EH (cell line): ENCODE measurements at places on chromosomes 5 and 9.

GRCh38 chr5:9104571-9105339 lies 441.1 kb downstream of the SEMA5A start:
- DNase-seq: peak; percentile 26

DNA sequence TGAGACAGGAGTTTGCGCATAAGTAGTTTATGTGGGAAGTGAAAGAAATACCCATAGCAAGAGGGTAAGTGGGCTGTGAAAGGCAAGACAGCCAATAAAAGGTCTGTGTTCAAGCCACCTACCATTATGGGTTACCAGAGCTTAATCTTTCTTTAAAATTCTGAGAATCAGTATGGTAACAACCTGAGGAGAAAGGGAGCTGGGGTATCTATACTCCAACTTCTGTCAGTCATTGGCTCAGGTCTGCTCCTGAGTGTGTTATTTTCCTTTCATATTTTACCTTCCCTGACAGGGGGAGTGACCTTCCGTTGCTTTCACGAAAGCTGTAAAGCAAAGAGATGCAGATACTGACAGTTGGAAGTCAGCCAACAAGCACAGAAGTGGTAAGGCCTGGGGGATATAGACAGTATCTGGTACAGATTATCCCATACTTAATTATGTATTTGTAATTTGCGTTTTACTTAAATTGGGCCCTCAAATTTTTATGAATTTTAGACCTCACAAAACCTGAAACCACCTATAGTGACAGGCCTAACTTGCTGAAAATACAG lies 233.4 kb downstream of the RAB3C start:
- DNase-seq: no peak

- no peak for DNase-seq
These were observed 1176.7 kb upstream of the CDH9 start for GRCh38 chr5:28215091-28215490.

DNA sequence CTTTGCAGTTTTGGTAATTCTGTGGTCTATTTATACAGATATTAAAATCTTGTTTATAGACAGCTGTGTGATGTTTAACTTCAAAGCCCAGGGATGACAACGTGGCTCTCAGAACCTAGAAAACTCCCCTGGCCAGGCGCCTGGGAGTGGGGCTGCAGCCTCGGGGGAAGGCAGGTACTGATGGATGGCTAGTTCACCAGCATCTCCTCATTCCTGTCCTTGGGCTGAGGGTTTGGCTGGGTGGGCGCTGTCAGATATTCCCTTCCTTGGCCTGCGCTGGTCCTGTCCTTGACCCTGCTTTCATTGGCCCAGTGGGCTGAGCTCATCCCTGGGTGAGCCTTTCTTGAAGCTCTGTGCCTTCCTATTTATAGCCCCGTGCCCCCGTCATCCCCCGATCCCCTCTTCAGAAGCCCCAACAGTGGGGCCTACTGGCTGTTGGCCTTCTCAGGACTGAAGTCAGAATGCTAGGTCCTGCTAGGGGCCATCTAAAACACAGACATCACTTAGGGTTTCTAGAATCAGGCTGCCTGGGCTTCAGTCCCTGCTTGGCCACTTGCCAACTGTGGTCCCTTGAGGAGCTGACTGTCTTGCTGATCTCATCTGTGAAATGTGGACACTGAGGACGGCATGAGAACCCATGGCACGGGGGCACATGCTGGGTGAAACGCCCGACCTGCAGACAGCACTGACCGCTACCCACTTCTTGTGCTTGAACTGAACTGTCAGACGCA lies 20.9 kb downstream of the SH3GLB2 start:
- no peak for DNase-seq

- no peak for DNase-seq
These were observed 181.1 kb downstream of the TRIM32 start for GRCh38 chr9:116868201-116868600.

DNA sequence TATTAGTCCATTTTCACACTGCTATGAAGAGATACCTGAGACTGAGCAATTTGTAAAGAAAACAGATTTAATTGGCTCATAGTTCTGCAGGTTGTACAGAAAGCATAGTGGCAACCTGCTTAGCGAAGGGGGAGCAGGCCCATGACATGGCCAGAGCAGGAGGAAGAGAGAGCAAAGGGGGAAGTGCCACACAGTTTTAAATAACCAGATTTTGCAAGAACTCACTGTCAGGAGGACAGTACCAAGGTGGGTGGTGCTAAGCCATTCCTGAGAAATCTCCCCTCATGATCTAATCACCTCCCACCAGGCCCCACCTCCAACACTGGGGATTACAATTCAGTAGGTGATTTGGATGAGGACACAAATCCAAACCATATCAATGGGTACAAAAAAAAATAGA lies 16.8 kb upstream of the PCSK5 start:
- DNase-seq: no peak

DNA sequence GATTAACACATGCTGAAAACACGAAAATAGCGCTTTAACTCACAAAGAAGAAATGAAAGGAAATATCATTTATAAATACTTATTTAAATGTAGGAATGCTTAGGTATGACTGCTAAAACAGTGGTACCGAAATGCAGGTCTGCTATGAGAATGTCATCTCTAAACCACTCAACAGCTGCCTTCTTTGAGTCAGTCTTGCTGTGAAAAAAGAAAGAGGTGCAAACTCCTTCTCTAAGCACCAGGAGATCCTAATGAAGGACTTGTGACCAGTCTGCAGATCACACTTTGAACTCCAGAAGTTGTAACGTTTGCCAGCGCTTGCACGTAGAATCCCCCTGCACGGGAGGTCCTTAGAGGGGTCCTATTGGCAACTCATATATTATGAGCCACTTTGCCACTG lies 86.6 kb downstream of the TRIO start:
- no peak for DNase-seq

DNA sequence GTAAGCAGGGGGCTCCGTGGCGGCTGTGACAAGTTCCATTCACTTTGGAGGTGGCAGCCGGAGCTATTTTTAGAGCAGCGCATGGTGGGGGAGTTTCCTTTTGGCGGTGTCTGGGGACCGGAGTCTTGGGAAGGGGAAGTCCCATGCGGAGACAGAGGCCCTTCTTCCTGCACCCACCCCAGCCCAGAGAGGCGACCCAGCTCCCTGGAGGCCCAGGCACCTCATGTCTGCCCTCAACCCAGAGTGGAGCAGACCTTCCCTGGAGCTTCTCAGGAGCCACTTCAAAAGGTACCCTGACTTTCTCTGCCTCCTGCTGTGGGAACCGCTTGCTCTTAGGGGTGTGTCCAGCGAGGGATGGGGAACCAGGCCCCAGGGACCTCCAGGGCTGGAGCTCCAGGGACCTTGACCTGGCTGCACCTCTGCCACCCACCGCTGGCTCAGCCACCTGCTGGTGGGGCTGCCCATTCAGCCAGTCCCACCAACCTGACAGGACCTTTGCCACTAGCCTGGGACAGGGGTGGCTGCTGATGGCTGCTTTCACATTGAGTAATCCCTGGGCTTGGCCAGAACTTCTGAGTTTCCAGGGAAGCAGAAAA lies 34.1 kb downstream of the NEK6 start:
- no peak for DNase-seq

- DNase-seq: peak; percentile 87
These were observed 112.4 kb downstream of the ISL1 start for GRCh38 chr5:51495672-51496071.

GRCh38 chr9:126341902-126342301 lies 15.3 kb downstream of the MVB12B start:
- no peak for DNase-seq

- peak; percentile 1 for DNase-seq
These were observed 156.4 kb upstream of the RFX3 start for GRCh38 chr9:3682186-3682585.

- no peak for DNase-seq
These were observed 27.8 kb upstream of the FSD1L start for GRCh38 chr9:105419816-105420597.

DNA sequence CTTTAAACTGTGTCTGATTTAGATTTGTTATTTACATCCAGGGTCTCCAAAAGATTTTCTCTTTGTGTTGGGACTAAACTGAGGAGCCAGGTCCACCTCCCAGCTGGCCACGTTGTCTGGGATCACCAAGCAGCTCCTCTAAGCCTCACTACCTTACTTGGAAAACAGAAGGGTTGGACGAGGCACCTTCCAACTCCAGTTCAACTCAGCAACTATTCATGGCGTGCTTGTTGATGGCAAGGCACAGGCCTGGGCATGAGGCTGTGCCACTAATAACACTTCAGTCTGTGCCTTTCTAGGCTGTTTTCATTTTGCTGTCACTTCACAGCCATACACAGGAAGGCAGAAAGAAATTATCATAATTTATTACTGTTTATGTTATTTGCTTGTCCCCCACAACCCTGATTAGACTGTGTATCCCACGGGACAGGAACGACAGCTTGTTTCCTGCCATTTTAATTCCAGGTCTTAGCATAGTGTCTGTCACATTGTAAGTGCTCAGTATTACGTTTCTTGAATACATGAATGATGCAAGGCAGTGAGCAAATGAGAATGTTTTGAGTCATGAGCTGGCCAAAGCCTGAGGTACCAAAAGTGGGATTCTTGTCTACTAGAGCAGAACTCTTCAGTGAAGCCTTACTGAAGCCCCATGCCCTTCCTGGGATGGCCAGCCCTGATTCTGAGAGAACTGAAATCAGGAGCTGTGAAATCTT lies 125.8 kb downstream of the GALNT10 start:
- peak; percentile 8 for DNase-seq

GRCh38 chr9:103625161-103625804 lies 468.8 kb upstream of the SMC2 start:
- no peak for DNase-seq

DNA sequence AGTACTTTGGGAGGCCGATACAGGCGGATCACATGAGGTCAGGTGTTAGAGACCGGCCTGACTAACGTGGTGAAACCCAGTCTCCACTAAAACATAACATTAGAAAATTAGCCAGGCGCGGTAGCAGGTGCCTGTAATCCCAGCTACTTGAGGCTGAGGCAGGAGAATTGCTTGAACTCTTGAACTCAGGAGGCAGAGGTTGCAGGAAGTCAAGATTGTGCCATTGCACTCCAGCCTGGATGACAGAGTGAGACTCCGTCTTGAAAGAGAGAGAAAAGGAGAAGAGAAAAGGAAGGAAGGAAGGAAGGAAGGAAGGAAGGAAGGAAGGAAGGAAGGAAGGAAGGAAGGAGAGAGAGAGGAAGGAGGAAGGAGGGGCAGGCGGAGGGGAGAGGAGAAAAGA lies 45.1 kb downstream of the MYO10 start:
- no peak for DNase-seq

DNA sequence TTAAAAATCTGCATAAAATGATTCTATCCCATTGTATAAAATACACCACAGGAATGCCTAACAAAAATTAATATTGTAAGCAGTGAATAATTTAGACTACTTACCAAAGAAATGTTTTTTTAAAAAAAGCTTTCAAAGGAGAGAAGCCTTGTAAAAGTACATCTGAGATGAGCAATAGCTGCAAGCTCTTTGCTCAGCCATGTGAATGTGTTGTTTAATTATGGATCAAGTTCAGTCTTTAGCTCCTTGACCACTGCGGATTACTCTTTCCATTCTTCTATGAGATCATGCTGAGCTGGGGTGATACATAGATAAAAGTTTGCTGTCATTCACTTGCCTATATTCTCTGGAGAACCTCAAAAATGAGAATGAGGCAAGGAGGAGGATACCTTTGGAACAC lies 782.4 kb upstream of the ZNF608 start:
- DNase-seq: no peak

- DNase-seq: peak; percentile 80
These were observed 1.5 kb downstream of the RNF145 start for GRCh38 chr5:159207686-159208513.

DNA sequence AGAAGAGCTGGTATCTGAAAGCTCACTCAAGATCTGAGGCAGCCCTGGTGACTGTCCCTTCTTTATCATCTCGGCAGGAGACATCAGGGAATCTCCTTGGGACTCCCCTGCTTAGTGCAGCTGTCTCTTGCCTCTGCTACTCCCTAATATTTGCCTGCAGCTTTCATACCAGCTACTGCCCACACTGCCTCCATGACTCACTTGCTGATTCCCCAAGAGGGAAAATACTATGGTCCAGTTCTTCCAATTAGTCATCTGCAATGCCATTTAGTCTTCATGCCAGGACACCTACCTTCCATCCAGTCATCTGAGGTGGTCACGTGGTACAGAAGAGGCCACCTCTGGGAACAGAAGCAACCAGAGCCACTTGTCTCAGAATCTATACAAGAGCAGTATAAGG lies 270.8 kb downstream of the NTRK2 start:
- DNase-seq: peak; percentile 56

DNA sequence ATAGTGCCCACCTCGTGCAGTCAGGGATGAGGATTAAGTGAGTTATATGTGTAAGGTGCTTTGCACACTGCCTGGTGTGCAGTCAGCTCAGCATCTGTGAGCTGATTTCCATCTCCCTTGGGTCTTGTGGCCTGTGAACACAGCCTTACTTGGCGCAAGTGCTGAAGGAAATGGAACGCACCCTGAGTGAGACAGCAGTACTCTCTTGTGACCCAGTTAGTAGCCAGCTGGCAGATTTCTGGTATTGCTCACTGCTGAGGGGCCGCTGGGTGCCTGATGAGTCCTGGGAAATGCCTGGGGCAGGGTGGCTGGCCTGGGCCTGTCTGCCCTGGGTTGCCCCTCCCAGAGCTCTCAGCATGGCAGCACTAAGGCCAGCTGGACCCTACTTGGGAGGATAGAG lies 90.9 kb upstream of the BOD1 start:
- peak; percentile 71 for DNase-seq

DNA sequence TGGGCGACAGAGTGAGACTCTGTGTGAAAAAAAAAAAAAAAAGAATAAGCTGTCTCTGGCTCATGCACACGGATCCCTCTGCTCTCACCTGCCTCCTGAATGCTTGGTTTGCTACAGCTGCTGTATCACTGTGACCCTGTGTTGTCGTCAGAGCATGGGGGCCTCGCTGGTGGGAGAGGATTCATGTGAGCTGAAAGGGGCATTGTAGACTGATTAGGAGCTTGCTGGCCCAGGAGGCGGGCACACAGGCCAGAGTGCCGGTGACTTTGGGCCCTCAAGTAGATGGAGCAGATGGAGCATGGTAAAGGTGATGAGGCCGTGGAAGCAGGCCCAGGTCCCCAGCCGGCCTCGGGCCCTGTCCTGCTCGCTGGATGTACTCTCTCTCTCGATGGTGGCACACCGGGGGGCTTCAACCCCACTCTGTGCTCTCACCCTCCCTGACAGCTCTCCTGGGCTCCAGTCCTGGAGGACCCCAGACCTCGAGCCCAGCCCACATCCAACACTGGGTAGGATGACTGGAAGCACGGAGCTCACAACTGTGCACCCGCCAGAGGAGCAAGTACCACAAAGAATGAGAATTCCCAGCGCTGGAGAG lies 7.1 kb downstream of the FLT4 start:
- DNase-seq: no peak

DNA sequence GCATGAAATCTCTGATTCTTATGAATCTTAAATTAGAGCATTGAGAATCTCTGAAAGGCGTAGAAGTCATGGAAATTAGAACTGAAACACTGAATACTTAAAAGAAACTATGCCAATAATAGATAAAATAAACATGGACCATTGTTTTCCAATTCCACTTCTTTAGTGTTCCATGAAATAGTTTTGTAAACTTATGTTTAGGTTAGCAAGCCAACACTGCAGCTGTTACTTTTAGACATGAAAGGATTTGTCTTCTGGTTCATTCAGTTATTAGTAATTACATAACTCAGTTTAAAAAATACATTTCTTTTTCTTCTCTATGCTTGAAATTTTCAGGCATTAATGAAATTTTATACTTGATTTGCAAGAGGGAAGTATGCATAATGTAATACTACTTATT lies 733.4 kb upstream of the NUDT12 start:
- no peak for DNase-seq

GRCh38 chr5:160500786-160501779 lies 79.4 kb downstream of the PTTG1 start:
- DNase-seq: no peak

GRCh38 chr5:178204935-178205748 lies 809 bp downstream of the HNRNPAB start:
- DNase-seq: peak; percentile 83

GRCh38 chr9:18384066-18384465 lies 89.9 kb upstream of the ADAMTSL1 start:
- no peak for DNase-seq
